ENCODE measurements at places on chromosomes 7 and 10. TPM values are rescaled to one million over a fixed set of nuclear protein-coding genes. Genes with fewer than 3 reads are reported as not detected.

- no peaks in the 10 kb centered on the region for H3K27me3 ChIP-seq
- peaks cover 2% of the 10 kb centered on the region for H3K36me3 ChIP-seq
- no peak overlapping the region for H3K27ac ChIP-seq
- DNase-seq = no peak
- no peaks in the 10 kb centered on the region for H3K4me1 ChIP-seq
Observed at GRCh38 chr10:114955984-114956383, 18.0 kb downstream of the TRUB1 start.

DNA sequence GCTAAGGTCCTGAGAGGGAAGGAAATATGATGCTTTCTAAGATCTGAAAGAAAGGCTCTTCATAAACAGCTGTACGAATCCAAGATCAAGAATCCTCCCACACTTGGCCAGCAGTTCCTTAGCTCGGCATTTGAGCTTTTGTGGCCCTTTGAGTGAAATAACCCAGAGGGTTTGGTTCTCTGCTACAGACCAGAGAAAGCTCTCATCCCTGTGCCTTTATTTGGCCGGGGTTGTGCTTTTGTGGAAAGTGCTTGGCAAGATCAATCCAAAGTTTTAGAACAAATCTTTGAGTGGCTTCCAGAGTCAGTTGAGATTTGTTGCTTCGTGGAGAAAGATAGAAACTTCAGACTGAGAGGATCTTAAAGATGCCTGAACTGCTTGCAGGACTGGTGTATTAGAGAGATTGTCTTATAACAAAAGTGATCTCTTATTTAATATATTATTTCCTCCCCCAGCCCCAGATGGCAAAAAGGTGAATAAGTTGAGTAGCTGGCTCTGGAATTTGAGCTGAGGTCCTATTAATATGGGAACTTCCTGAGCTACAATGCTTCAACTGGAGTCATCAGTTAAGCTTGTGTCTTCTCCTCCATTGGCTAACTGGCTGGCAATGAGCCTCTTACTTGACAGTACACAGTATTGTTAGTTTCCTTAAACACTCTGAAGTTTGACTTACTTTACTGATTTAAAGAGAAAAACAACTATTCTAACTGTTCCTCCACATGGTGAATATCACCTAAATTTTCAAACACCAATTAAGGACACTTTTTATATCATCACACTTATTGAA lies 687.3 kb downstream of the MAGI2 start:
- no peaks in the 10 kb centered on the region for H3K36me3 ChIP-seq
- peak; percentile 58 for DNase-seq
- H3K4me1 ChIP-seq = peaks cover 5% of the 10 kb centered on the region
- H3K27ac ChIP-seq = no peak overlapping the region

DNA sequence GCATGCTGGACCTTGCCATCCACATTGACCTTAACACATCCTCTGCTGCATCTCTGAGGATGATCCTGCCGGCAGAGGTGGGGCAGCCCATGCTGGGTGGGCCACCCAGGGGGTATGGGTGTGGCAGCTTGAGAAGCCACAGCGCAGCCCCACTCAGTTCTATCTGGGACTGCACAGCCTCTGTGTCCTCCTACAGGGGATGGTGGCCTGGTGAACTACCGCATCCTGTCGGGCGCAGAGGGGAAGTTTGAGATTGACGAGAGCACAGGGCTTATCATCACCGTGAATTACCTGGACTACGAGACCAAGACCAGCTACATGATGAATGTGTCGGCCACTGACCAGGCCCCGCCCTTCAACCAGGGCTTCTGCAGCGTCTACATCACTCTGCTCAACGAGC lies 12.2 kb upstream of the C10orf105 start:
- DNase-seq = no peak
- no peak overlapping the region for H3K27ac ChIP-seq
- no peaks in the 10 kb centered on the region for H3K27me3 ChIP-seq
- no peaks in the 10 kb centered on the region for H3K36me3 ChIP-seq
- peaks cover 53% of the 10 kb centered on the region for H3K4me1 ChIP-seq
- H3K4me3 ChIP-seq = no peak overlapping the region

GRCh38 chr10:119498889-119499676 lies 43.4 kb downstream of the RGS10 start:
- H3K27ac ChIP-seq = no peak overlapping the region
- H3K4me1 ChIP-seq = peaks cover 20% of the 10 kb centered on the region
- H3K36me3 ChIP-seq = peaks cover 8% of the 10 kb centered on the region

DNA sequence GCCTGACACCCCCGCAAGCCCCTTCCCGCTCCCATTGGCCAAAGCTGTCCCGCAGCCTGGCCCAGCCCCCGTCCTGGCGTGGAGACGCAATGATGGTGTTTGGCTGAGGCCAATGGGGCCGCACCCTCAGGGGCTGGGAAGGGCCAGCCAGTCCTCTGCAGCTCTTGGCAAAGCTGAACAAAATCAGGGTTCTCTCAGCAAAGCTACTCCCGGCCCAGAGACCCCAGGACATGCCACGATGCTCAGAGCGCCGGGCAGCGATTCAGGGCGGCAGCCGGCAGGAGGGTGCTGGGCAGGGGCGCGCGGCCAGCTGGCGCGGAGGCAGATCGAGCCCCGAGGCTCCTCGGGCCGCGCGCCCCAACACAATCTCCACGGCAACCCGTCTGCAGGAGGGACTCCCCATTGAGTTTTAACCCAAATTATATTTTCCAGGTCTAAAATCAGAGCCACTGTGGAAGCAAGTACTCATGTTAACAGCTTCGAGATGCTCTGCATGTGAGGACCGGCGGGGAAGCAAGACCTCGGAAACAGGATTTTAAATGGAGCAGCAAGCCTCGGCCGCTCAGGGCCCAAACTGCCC lies 8.8 kb upstream of the CNPY1 start:
- peaks cover 7% of the 10 kb centered on the region for H3K27me3 ChIP-seq
- no peak overlapping the region for H3K27ac ChIP-seq
- no peaks in the 10 kb centered on the region for H3K36me3 ChIP-seq
- DNase-seq = no peak
- H3K4me1 ChIP-seq = peaks cover 6% of the 10 kb centered on the region

GRCh38 chr10:93816123-93816747 lies 58.5 kb downstream of the LGI1 start:
- peak; percentile 68 for DNase-seq
- H3K36me3 ChIP-seq = no peaks in the 10 kb centered on the region
- no peak overlapping the region for H3K27ac ChIP-seq
- peaks cover 5% of the 10 kb centered on the region for H3K27me3 ChIP-seq
- peaks cover 12% of the 10 kb centered on the region for H3K4me1 ChIP-seq
- H3K4me3 ChIP-seq = no peak overlapping the region

GRCh38 chr10:12782537-12782936 lies 219.0 kb downstream of the CCDC3 start:
- no peak overlapping the region for H3K4me3 ChIP-seq
- H3K4me1 ChIP-seq = peaks cover 40% of the 10 kb centered on the region
- no peaks in the 10 kb centered on the region for H3K27me3 ChIP-seq
- no peaks in the 10 kb centered on the region for H3K36me3 ChIP-seq
- DNase-seq = peak; percentile 42

- no peak overlapping the region for H3K4me3 ChIP-seq
- peaks cover 2% of the 10 kb centered on the region for H3K27me3 ChIP-seq
- no peak for DNase-seq
- no peak overlapping the region for H3K27ac ChIP-seq
Observed at GRCh38 chr7:26662646-26663045, 201.7 kb downstream of the SKAP2 start.

DNA sequence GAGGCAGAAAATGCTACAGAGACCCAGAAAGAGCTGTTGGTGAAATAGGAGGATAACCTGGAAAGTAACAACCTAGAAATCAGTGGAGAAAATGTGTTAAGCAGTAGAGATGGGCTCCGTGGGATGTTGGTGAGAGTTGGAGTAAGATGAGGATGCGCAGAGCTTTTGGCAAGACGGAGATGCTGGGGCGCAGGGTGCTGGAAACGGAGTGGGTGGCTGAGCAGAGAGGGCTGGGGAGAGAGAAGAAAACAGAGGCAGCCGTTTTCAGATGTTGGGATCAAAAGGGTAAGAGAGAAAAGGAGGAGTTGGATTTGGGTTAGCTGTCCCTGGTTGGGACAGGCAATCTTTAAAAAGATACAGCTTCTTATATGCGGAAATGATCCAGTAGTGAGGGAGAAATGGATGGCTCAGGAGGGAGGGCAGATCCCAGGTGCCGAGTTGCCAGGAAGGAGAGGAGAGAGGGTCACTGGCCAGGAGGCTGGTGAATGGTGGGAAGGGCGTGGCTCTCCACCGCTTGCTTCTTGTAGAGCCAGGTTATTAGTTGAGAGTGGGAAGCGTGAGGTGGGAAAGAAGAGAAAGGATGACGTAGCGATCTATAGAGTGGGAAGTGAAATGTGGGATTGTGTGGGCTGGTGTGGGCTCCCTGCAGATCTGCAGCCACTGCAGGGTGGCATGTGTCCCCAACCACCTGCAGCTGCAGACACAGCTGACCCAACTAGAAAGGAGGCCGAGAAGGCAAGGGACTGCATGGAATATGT lies 182.2 kb upstream of the SVIL start:
- H3K36me3 ChIP-seq = no peaks in the 10 kb centered on the region
- no peak for DNase-seq
- H3K4me1 ChIP-seq = peaks cover 24% of the 10 kb centered on the region

DNA sequence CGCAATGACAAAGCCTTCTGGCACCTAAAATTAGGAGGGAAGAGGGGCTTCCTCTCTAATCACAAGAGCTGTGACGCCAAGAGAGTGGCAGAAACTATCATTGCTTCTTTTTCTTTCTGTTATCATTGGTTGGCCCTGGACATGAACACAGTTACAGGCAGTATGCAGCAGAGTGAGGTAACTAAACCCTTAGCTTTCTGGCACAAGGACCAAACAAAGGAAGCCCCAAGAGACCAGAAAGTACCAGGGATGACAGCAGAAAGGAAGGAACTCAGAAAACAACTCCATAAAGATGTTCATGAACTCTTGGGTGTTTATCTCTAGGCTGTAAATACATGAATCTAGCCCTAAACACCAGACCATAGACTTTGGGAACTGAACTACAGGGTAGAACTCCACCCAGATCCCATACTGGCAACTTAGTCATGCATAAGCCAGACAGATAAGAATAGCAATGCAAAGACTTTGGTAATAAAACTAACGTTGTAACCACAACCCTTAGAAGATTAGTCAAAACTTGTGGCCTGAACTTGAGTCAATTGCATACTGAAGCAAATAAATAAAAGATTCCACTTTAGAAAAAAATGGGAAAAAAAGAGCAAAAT lies 195.7 kb upstream of the PTN start:
- DNase-seq = no peak
- no peaks in the 10 kb centered on the region for H3K4me1 ChIP-seq
- H3K27ac ChIP-seq = no peak overlapping the region

- H3K4me3 ChIP-seq = peak overlapping the region; percentile 92
- H3K4me1 ChIP-seq = peaks cover 3% of the 10 kb centered on the region
- H3K27me3 ChIP-seq = no peaks in the 10 kb centered on the region
- peak overlapping the region; percentile 93 for H3K27ac ChIP-seq
Observed at GRCh38 chr10:42637648-42638054, 719 bp downstream of the ZNF33B start.

DNA sequence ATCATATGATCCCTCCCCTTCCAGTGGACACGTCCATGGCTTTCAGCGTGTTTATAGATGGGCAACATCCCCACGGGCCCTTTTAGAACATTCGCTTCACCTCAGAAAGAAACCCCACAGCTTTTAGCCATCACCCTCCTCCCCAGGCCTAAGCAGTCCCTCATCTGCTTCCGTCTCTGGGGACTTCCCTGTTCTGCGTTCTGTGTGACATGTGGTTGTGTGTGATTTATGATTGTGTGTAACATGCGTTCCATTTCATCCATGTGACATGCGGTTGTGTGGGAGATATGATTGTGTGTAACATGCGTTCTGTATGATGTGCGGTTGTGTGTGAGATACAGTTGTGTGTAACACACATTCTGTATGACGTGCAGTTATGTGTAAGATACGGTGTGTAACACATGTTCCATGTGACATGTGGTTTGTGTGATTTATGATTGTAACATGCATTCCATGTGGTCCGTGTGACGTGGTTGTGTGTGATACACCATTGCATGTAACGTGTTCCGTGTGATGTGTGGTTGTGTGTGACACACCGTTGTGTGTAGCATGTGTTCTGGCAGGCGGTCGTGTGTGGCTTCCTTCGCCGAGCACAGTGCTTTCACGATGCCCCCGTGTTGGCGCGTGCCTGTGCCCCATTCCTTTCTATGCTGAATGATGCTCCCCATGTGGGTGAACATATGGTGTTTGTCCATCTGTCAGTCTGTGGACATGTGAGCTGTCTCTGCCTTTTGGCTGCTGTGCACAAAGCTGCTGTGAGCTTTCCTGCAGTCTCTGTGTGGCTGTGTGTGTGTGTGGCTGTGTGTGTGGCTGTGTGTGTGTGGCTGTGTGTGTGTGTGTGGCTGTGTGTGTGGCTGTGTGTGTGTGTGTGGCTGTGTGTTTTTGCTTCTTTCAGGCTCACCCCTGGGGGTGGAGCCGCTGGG lies 26.2 kb downstream of the PWWP2B start:
- peaks cover 85% of the 10 kb centered on the region for H3K4me1 ChIP-seq
- no peaks in the 10 kb centered on the region for H3K36me3 ChIP-seq
- DNase-seq = peak; percentile 80

DNA sequence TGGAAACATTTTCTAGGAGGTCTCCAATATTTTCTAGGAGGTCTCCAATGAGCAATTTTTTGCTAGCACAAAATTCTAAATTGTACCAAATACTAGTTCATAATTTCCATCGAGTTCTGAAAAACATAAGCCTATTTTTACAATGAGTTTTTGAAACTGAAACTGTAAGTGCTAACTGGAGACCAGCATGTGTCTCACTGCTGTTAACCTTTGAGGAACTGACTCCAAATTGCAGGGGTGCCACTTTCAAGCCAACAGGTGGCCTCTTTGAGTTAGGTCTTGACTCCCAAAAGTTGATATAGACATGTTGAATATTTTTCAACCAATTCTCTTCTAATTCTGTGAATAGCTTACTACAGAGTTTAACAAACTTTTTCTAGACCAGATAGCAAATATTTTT lies 58.8 kb downstream of the CAV1 start:
- H3K27ac ChIP-seq = peak overlapping the region; percentile 17
- no peaks in the 10 kb centered on the region for H3K27me3 ChIP-seq
- no peaks in the 10 kb centered on the region for H3K36me3 ChIP-seq
- peak; percentile 49 for DNase-seq

DNA sequence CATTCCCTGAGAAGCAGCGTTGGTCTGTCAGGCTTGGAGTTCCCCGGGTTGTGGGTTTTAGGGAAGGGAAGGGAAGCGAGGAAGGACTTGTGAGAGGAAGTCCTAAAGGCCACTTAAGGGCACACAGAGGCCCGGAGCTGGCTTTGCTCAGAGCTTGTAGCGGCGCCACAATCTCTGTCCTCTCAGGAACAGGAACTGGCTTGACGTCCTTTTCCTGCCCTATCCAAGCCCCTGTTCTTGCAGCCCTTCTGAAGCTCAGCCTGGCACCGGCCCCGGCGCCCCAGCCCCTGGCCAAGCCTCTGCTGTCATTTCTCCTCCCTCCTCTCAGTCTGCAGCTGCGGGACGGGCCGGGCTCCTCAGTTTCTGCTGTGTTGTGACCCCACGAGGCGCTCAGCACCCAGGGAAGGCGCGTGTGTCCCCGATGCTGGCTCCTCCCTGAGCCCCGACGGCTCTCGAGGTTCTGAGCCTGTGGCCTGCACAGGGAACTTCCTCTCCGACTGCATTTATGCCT lies at the start of gene GIMAP8:
TSS of gene GIMAP8 (plus strand) at position 140 of the 511 bp plus-strand sequence. CDS start 16,069 bp downstream, outside the sequence.
- peak; percentile 72 for DNase-seq
- peaks cover 9% of the 10 kb centered on the region for H3K4me1 ChIP-seq
- no peaks in the 10 kb centered on the region for H3K36me3 ChIP-seq
- peaks cover 13% of the 10 kb centered on the region for H3K27me3 ChIP-seq
- H3K27ac ChIP-seq = peak within 1 kb of the TSS; percentile 81

Gene CAMK1D
- 5.1 TPM for total RNA-seq

Gene FAM221A
- total RNA-seq = 1.9 TPM

Gene ZNF727
- 0.44 TPM for total RNA-seq

Gene SLC18A3
- total RNA-seq = not detected

Gene C10orf67
- total RNA-seq = 0.04 TPM

Gene NEUROG3
- total RNA-seq = not detected

Gene GIMAP7
- total RNA-seq = 5.9 TPM

Gene CYP51A1
- total RNA-seq = 44.1 TPM

Gene CCL26
- 0.84 TPM for total RNA-seq

Measured in muscle of leg (tissue), 16 donors.